ENCODE measurements at places on chromosomes 3 and 15.

DNA sequence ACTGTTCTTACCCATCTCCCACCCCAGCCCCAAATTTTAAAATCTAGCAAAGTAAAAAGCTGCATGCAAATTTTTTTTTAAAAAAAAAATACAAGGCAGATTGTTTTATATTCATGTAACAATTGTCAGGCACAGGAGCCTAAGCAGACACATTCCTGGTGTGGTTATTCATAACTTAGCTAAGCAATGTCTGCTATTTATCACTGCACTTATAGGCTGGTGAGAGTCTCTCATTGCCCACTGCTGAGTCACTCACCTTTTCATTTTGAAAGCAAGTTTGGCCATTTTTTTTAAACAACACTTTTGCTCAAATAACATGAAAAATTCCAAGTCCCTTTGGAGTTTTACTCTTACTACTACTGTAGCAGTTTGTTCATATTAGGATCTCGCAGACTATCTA is 413.9 kb downstream of the RBMS3 start:
- no peak for DNase-seq

DNA sequence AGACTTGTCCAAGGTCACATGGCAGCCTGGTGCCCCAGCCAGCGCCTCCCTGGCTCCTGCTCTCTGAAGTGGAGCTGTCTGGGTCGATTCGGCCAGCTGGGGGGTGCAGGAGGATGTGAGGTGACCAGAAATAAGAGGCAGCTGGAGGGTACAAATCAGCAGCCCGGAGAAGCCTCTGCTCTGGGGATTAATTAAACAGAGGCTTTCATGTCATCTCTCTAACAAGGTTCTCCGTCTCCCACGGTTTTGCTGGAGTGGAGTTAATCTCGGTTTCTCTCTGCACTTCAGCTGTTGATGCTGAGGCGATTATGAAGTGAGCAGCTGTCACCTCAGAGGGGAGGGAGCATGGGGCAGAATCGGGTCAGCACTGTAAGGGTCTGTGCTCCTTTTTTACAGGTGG is 236.8 kb downstream of the TLE3 start:
- no peak for DNase-seq

DNA sequence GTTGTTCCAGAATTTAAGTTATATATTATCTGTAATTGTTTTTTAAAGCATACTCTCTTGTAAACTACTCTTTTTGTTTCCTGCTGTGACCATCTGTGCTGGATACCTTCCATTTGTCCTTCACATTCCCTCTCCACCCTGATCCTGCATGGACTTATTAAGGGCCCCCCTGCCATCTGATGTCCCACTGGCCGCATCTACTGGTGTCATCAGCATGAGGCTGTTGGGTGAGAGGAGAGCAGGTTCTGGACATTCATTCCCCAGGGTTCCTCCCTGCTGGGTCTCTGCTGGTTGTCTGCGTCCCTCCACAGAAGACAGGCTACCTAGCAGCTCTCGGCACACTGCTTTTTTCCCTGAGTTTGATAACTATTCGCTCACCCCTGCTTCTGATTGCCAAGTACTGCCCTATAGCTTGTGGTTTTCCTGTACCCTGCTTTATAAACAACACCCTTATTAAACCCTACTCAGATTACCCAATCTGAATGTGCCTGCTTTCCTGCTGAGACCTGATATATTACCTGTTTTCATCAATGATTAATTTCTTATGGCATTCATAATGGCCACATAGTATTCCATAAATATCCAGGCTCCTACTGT is 7.7 kb downstream of the CMTM8 start:
- DNase-seq: no peak

DNA sequence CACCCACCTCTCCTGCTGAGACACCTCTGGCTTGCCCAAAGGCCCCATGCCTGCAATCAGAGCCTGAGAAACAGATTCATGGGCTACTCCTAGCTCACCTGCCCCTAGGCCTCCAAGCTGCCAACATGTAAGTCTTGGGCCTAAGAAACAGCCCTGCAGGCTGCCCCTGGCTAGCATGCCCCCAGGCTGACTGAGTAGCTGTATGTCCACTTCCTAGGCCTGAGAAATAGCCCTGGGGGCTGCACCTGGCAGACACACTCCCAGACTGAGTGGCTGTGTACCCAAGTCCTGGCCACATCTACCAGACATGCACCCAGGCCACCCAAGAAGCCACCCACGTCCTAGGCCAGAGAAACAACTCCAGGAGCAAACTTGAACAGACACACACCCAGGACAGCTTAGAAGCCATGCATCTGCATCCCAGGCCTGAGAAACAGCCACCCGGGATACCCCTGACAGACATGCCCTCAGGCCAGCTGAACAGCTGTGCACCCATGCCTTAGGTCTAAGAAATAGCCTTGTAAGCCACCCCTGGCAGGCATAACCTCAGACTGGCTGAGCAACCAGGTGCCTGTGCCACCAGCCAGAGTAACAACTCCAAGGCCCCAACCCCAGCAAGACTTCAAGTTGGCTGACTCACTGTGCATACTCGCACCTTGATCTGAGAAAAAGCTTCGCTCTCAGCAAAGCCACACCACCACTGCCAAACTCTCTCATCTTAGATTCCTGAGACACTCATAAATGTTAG is 12.0 kb upstream of the NRG4 start:
- no peak for DNase-seq

GRCh38 chr3:159960188-159961148 is 28.2 kb upstream of the IL12A start:
- no peak for DNase-seq

DNA sequence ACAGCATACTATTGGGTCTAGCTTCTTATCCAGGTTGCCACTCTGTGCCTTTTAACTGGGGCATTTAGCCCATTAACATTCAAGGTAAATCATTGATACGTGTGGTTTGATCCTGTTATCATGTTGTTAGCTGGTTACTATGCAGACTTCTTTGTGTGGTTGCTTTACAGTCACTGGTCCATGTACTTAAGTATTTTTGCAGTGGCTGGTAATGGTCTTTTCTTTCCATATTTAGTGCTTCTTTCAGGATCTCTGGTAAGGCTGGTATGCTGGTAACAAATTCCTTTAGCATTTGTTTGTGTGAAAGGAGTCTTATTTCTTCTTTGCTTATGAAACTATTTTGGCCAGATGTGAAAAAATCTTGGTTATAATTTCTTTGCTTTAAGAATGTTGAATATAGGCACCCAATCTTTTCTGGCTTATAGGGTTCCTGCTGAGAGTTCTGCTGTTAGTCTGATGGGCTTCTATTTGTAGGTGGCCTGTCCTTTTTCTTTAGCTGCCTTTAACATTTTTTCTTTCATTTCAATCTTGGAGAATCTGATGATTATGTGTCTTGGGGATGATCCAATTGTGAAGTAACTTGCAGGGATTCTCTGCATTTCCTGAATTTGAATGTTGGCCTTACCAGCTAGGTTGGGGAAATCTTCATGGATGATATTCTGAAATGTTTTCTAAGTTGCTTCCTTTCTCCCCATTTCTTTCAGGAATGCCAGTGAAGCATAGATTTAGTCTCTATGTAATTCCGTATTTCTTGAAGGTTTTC is 39.3 kb downstream of the CCR1 start:
- DNase-seq: no peak

- peak; percentile 4 for DNase-seq
These were observed 366.8 kb upstream of the ZNF385D start for GRCh38 chr3:22117751-22118346.

GRCh38 chr3:101182734-101183133 is 137.6 kb downstream of the IMPG2 start:
- no peak for DNase-seq

DNA sequence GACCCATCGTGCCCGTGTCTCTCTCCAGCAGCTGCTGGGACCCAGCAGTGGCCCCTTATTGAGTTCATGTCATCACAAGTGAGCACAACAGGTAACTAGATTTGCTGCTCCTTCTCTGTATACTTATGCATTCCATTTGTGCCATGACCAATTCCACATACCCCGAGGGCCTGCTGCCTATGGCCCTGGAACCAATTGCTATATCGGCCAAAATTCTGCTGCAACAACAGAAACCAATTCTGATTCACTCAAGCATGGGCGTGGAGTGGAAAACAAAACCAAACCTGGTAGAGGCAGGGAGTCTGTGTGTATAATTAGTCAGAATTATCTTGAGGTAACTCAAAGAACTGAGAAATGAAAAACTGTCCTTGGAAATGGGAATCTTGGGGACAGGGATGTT is 516.6 kb downstream of the EPHB1 start:
- DNase-seq: no peak

DNA sequence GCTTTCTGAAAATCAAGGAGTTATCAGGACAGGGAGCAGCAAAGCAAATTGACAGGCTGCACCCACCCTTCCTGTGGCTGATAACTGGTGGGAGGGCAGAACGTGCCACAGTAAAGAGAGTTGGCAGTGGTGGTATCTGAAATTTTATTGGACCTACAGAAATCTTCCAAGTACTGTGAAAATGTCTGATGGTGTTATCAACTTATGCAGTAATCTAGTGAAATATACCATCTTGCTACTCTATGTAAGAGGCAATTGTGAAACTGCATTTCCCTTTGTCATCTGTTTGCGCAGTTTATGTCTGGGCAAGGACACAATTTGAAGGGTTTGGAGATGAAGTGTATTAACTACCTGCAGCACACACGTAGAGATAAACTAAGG is 1.5 kb downstream of the PLCL2 start:
- no peak for DNase-seq

DNA sequence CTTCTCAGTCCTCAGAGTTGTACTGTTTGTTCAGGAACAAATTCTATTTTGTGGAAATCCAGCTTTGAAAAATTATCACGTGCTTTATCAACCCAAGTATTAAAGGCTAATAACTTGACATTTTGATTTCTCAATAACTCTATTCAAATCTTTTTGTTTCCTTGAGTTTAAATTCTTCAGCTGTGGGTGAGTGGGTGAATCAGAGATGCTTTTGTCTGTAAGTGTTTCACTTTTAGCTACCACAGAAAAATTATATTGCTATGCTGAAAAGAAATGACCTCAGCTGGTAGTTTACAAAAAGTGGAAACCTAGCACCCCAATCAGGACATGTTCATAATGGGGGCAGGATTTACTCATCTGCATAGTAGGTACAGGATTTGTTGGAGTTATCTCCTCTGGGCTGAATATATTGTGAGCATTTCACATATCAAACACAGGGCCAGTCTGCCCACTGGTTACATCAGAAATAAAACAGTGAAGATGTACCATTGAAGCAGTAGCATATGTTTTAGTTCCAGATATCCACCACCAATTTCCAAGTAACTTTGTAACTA is 30.5 kb downstream of the MINDY4B start:
- DNase-seq: no peak
